ENCODE measurements at places on chromosomes 4 and X. TPM values are rescaled to one million over a fixed set of nuclear protein-coding genes. Genes with fewer than 3 reads are reported as not detected.

PPEF2 gene
- total RNA-seq = not detected

TBX22 gene
- not detected for total RNA-seq

PARM1 gene
- total RNA-seq = not detected

PABPC1L2A gene
- total RNA-seq = not detected

HPSE gene
- total RNA-seq = 2.3 TPM

TMEM154 gene
- total RNA-seq = 72.2 TPM

TKTL2 gene
- not detected for total RNA-seq

FAM47E gene
- total RNA-seq = 0.38 TPM

UGT2A3 gene
- not detected for total RNA-seq

ITIH6 gene
- not detected for total RNA-seq

TMPRSS11D gene
- not detected for total RNA-seq

RTL5 gene
- total RNA-seq = 0.14 TPM

SRPK3 gene
- total RNA-seq = 2.2 TPM

EDNRA gene
- 0.31 TPM for total RNA-seq

DUSP9 gene
- 9.0 TPM for total RNA-seq

VCX2 gene
- total RNA-seq = not detected

GABRG1 gene
- not detected for total RNA-seq
